ENCODE measurements at places on chromosomes 4 and X.

GRCh38 chrX:147850875-147851274 is 60.8 kb upstream of the FMR1 start:
- DNase-seq, result no peak

DNA sequence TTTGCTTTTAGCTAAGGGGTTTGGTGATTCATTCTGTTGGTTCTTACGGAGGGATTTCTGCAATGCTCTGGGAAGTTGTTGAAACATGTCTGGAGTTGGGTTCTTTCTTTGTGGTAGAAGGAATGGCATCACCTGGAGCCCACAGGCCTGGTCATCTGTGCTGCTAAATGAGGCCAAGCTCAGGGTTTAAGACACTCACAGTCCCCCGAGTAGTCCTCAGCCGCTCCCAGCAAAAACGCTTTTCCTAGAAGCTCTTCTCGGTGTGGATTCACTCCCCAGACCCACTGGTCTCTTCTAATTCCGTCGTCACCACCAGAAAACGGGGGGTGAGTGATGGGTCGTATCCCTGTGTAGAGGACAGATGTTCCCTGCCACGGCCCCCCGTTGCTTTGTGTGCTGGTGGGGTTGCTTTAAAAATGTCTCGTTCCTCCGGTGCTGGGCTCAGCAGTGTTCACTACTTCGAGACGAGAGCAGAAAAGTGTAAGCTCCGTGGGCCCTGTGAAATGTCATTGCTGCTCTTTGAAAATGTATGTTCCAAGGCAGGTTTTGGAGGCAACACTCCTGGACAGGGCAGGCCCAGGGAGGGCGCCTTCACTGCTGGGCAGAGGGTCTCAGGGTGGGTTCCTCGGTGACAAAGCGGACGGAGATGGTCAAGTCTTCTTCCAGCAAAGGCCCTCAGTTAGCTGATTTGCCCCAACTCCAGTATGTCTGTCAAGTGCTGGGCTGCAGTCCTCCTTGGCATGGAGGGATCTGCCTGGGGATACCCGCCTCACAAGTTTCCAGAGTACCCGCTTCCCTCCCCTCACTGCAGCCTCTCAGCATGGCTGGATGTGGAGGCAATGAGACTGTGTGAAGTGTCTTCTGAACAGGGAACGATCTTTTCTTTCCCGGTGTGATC is 37.3 kb downstream of the PSAPL1 start:
- DNase-seq, result no peak

GRCh38 chrX:54794795-54795194 is 3.3 kb downstream of the ITIH6 start:
- DNase-seq, result no peak

GRCh38 chr4:68906780-68907137 is 44.8 kb downstream of the UGT2A3 start:
- no peak for DNase-seq

GRCh38 chr4:29983890-29984289 is 736.3 kb upstream of the PCDH7 start:
- DNase-seq, result no peak

GRCh38 chr4:53055274-53055673 is 193.2 kb downstream of the RASL11B start:
- DNase-seq, result no peak

DNA sequence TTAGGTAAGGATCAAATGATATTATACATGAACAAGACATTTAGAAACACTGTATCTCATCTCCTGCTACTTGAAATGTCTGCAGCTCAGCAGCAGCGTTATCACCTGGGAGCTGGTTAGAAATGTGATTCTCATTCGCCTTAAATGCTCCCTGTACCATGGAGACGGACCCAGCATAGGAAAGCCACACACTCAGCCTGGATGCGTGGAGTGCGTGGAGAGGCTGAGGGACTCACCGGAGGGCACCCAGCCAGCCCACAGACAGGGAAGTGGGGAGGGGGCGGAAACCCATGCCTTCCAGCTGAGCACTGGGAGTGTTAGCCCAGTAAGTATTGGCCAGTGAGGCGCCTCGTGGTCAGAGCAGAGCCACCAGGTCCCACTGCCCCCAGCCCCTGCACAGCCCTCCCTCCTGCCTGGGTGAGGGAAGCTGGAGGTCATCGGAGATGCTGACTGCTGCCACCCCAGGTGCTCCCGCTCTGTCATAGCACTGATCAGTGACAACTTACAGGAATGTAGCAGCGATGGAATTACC is 15.2 kb downstream of the SUPT20HL1 start:
- DNase-seq, result no peak

- no peak for DNase-seq
Measured at GRCh38 chrX:53732797-53733196, 46.3 kb upstream of the HUWE1 start.

- no peak for DNase-seq
Measured at GRCh38 chr4:153489856-153490558, 23.8 kb downstream of the TMEM131L start.

DNA sequence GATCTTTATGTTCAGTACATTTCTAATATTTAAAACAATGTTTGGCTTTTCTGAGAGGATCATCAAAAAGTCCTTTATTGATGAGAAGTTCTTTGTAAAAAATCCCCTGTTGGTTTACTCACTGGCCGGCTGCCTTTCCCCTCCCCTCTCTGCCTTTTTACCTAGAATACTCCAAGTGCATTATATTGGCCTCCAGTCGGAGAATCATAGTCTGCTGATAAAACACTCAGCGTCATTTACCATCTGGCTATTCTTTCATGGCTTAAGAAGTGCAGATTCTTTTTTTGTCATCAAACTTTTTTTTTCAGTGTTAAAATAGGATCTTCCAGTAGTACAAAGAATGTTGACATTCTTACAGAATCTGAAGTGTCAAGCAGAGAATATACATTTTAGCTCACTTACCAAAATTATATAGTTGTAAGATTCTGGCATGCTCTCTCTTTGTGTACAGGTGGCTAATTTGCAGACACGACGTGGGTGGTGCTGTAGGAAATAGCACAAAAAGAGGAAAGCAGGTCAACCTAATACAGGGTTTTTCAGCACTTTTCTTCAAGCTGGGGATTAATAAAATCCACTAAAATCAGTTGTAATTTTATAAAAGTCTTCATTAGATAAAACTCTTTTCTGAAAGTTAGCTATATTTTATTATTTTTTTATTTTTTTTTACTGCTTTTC is 731.8 kb downstream of the KCTD8 start:
- DNase-seq, result no peak

DNA sequence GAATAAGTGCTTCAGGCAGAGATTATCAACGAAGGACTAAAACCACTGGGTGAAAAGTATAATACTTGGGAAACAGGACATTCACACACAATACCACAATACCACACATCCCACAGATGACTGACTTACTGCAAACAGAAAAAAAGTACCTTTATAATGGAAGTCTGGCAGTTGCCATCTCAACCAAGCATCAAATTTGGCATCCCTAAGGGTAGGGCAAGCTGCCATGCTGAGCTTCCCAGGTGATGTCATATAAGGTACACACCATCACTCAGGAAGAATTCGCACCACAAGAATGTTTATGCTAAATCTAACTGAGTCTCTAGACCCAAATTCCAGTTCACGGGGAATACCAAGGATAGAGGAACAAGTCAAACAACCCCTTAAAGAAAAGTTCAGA is 9.1 kb downstream of the QDPR start:
- DNase-seq, result no peak

DNA sequence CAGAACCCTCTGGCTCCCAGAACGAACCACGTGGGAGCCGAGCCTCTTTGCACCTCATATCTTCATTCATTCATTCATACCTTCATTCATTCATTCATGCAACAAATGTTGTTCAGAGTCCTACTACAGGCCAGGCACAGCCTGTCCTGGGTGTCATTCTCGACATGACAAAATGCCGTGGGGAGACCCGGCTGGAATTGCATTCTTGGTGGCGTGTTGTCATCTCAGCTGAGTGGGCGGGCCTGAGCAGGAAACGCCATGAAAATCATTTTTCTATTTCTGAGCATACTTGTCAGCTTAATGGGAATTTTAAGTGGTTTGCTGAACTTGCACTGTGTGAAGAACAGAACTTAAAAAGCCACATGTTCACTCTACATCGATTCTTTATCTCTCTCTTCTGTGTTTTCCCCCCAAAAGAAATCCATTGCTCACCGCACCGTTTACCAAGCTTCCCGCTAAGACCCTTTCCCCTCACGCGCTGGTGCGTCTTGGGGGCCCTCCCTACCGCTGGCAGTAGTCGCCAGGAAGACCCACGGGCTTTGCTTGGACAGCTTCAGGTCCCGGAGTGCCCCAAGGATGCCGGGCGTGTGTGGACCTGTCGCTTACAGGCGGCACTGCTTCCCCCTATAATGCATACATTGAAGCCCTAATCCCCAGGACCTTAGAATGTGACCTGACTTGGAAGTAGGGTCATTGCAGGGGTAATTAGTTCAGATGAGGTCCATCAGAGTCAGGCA is 41.6 kb upstream of the HMX1 start:
- DNase-seq, result no peak

DNA sequence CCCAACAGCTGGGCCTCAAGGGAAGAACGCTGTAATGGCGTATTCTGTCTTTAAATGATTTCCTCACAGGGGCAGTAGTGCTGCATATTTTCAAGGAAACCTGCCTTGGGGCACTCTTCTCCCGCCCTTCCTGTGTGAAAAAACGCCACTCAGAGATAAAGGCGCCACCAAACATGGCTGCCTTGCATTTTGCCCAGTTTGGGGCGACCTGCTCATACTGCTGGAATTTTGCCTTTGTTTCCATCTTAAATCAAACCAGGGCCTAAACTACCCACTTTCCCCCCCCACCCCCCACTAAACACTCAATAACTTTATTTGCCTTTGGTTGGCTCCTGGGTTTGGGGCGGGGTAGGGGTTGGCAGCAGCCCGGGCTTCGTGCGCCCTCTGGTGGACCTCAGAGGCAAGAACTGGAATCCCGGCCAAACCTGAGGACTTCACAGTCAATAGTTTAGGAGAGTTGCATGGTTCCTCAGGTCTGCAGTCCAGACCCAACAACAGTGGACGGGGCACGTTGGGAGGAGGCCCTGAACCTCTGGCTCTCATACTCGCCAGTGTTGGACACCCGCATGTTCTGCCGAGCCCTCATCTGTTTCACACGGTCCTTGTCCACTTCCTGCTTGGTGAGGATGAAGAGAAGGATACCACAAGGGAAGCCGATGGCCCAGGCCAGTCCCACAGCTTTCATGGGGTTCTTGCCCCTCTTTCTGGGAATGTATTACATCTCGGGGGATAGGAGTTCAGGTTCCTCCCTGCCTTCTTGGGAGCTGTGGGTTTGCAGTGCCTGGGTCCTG is 220.1 kb upstream of the STK26 start:
- DNase-seq, result peak; percentile 49

GRCh38 chr4:188016754-188017153 is 21.2 kb downstream of the ZFP42 start:
- DNase-seq, result no peak

- no peak for DNase-seq
Measured at GRCh38 chrX:112834031-112834845, 6.4 kb downstream of the AMOT start.

- DNase-seq, result no peak
Measured at GRCh38 chr4:3407171-3407771, 34.5 kb upstream of the HGFAC start.

DNA sequence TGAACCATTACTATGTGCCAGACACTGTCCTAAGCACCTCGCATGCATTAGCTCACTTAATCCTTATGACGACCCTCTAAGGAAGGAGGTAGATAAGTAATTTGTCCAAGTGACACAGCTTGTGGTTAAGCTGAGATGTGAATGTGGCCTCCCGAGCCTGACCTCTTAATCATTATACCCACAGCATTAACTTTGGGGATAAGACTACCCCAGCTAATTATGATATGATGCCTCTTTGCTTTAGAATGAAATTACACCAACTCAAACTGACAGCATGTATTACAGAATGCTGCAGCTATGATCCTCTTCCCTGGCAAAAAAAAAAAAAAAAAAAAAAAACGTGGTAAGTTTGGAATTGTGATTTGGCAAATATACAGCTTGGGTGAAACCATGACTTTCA is 53.5 kb downstream of the APBB2 start:
- no peak for DNase-seq

GRCh38 chrX:151564035-151564434 is 560 bp downstream of the PASD1 start:
- no peak for DNase-seq

GRCh38 chr4:38326499-38326898 is 337.5 kb upstream of the KLF3 start:
- no peak for DNase-seq

DNA sequence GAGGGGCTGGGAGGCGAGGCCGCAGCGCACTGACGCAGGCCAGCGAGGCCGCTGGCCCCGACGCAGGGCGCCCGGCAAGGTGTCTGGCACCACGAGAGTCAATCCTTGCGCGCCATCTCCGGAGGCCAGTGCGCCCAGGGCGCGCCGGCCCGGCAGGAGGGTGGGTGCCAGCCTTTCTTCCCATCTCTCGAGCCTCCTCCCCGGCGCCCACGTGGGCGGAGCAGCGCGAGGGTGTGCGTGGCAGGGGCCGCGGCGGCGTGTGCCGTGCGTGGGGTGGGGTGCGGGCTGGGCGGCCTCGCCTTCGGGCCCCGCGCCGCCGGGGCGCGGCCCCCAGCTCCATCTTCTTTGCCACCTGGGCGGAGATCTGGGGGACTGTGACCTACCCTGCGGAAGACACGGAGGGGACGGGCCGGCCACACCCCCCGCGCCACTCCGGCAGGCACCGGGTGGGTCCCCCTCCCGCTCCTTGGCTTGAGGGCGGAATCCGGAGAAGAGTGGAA is 877 bp downstream of the JAKMIP1 start:
- no peak for DNase-seq
